ENCODE measurements at places on chromosomes 11 and 22.
A peak's percentile ranks its signal among the peaks of the same experiment; 100 is the strongest.

GRCh38 chr11:72406540-72407527 is 27.5 kb downstream of the CLPB start:
- DNase-seq: no peak

GRCh38 chr11:131327421-131327820 is 43.0 kb upstream of the NTM start:
- DNase-seq: no peak

- no peak for DNase-seq
Observed at GRCh38 chr22:34973016-34973415, 92.9 kb upstream of the ISX start.

GRCh38 chr11:32583459-32584271 is at the start of gene EIF3M:
Gene EIF3M, plus strand, starts transcription at chr11:32583831. Its CDS starts 57 bp downstream, at chr11:32583888.
- peak; percentile 91 for DNase-seq

All from frontal cortex (tissue), 4 donors.